ENCODE measurements at places on chromosomes 6 and 20.

- DNase-seq, result no peak
Observed at GRCh38 chr6:1024587-1024986, 287.3 kb upstream of the FOXQ1 start.

DNA sequence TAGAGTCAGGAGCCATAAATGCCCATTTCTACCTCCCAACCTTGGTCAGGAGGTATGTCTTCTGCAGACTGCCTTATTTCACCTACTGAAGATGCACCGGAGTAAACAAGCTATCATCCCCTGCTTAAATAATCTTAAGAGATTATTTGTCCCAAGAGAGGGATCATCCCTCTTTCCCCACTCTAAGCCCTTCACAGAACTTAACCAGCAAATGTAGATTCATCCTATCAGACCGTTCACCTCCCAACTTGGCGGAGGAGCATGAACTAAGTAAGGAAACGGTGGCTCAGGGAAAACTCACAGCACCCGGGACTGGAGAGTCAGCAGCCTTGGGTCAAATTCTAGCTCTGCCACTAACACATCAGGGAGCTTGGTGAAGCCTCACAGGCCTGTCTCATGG is 115.3 kb downstream of the TRERF1 start:
- DNase-seq, result no peak

GRCh38 chr20:20395903-20396568 is 28.1 kb downstream of the INSM1 start:
- DNase-seq, result peak; percentile 88

DNA sequence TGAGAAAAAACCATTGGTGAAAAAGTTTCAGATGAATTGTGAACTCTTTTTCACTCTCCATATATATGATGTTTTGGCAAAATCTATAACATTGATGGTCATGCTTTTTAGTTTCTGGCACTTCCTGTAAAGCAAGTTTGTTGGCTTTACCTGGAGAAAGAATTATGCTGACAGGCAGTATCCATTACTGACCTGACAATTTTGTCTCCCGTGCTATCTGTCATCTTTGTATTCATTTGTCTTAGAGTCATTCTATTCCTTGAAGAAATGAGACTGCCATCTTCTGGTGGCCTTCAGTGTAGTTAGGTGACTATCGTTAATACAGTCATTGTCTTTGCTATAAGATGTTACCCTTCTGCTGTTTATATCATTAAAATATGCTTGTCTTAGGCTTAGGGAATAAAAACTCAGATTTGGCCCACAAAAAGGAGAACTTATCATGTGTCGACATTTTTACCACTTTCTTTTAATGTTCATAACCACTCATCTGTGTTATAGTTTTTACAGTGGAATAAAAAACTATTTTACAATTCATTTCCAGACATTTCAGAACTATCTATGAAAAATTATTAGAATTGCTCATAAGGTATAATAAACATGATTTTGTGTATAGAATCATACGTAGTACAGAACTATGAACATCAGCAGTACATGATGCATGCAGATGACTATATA is 707.0 kb downstream of the EPM2A start:
- peak; percentile 59 for DNase-seq

DNA sequence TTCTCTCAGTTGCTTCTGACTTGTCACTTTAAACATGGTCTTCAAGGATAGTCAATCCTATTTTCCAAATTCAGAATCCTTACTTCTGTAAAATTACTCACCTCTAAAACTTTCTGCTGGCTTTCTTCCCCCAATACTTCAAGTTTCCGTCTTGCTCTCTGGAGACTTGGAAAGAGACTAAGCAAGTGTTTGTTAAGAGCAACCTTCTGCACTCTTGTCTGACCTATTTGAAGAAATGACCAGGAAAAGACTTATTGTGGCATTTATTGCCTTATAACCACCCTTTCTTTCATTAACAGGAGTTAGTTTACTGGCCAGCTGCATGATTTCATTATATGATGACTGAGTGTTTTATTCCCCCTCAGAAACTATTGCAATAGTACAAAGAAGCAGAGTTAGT is 181.0 kb downstream of the TBC1D7 start:
- no peak for DNase-seq

GRCh38 chr6:168888102-168888501 is 365.5 kb downstream of the THBS2 start:
- DNase-seq, result no peak

DNA sequence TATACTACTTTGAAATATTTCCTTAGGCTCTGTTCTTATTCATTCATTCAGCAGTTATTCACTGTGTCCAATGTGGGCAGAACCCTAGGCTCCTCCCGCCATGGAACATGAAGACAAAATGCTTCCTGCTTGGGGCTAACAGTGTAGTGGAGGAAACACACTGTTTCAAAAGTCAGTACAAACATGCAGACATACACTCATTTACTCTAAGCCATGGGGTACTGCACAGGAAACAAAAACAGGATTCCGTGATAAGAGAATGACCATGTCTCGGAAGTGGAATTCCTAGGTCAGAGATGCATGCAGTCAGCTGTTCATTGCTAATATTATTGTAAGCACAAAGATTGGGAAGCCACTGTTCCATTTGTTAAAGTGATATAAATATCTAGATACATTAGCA is 18.4 kb upstream of the FAM209A start:
- DNase-seq, result no peak
